OCI-LY7 (cell line): ENCODE measurements at places on chromosomes 7 and 10. TPM values are rescaled to one million over a fixed set of nuclear protein-coding genes. Genes with fewer than 3 reads are reported as not detected.
A peak's percentile ranks its signal among the peaks of the same experiment; 100 is the strongest.

DNA sequence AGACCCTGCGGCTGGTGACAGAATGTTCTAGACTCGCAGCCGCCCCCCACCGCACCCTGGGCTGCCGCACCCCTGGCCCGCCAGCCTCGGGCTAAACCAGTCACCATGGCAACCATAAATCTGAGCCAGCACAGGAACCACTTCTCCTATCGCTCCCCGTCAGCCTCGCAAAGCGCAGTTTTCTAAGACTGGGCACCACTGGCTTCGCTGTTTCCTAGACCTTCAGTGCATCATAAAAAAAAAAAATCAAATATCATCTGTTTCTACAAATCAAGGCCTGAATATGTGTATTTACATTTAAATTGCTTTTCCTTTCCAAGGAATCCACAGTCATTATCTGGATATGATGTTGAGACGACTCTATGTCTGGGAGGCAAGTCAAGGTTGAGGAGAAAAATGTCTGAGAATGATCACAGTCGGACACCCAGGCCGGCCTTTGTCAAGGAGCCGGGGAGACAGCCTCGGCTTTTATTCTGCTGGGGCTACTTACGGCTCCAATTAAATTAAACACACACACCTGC is 99.9 kb downstream of the PTPRN2 start:
- DNase-seq: no peak

- peak; percentile 11 for DNase-seq
These were observed 169.7 kb downstream of the NRF1 start for GRCh38 chr7:129780974-129781927.

DNA sequence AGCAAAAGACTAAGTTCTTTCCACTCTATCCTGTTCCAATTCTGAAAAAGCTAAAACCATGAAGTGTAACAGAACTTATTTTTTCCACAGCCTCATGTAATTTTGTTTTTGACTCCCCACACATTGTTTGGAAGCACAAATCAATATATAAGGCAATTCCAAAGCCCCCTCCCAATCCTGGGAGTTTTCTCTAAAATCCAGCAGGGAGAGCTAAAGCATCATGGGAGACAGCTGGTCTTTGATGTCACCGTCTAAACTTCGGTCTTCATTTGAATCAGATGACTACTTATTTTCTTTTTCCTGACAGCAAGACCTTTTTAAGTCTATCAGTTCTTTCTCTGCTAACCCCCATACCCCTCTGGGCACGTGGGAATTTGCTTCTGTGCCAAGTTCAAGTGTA is 33.3 kb upstream of the PON1 start:
- no peak for DNase-seq

DNA sequence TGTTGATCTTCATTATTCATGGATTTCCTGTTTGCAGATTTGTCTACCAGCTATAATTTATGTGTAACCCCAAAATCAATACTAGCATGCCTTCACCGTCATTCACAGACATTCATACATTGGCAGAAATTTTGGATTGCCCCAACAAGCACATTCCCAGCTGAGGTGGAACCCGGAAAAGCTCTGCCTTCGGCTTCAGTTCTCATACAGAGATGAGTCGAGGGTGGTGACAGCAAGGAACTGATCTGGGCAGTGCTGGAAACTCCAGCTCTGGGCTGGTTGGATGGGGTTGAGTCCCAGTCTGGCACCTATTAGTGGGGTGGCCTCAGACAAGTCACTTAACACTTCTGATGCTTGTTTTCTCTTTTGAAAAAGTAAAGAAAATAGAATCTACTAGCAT is 267.5 kb downstream of the SNX13 start:
- DNase-seq: no peak

ENTPD7 gene
- 5.6 and 7.6 TPM in 2 replicates for total RNA-seq

DNA sequence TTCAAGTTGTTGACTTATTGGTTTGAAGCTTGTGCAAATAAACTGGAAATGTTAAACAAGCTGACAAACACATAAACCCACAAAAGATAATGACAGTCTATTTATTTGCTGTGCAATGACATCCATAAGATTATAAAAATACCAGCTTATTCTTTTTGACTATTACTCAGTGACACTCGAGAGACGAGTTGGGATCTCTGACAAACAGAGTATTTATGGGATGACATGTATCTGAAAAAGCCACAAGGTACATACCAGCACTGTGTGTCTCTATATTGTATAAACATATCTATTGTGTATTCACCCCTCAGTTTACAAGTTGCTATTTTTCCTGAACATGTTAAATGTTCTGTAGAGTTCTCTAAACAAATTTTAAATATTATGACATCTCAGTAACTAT is 88.9 kb downstream of the CHRM2 start:
- DNase-seq: no peak

GRCh38 chr10:48383393-48383792 is 76.9 kb downstream of the MAPK8 start:
- DNase-seq: no peak

- DNase-seq: peak; percentile 79
These were observed 2.0 kb upstream of the SFTPA1 start for GRCh38 chr10:79608505-79609375.
